NCI-H526 treated with DMSO at 0.1 percent for 48 hours (cell line): ENCODE measurements at places on chromosomes 5 and 9.

DNA sequence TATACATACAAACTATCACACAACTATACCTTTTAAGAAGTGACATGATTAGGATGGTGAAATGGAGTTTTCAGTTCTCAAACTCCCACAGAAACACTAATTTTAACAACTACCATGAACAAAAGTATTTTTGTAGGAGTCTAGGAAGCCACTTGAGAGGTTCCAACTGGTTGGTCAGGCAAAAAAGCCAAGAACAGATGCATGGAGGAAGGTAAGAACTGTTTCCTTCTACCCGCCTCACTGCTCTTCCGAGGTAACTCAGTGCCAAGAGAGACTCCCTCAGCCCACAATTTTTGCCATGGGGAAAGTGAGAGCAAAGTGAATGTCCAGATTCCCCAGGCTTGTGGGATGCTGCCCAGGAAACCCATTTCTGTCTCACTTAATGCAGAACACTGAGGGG is 15.7 kb downstream of the BTNL8 start:
- DNase-seq, result no peak

- no peak for DNase-seq
Observed at GRCh38 chr5:116358911-116359418, 215.7 kb downstream of the SEMA6A start.

GRCh38 chr5:142358648-142359047 is 33.8 kb upstream of the SPRY4 start:
- no peak for DNase-seq

DNA sequence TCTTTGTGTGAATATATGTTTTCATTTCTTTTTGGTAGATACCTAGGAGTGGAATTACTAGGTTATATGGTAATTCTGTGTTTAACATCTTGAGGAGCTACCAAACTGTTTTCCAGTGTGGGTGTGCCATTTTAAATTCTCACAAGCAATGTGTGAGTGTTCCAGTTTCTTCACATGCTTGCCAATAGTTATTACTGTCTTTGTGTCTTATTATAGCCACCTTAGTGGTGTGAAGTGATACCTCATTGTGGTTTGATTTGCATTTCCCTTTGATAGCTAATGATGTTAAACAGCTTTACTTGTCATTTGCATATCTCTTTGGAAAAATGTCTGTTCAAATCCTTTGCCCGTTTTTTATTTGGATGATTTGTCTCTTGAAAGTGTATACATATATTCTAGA is 513.0 kb downstream of the TMEM38B start:
- DNase-seq, result no peak

DNA sequence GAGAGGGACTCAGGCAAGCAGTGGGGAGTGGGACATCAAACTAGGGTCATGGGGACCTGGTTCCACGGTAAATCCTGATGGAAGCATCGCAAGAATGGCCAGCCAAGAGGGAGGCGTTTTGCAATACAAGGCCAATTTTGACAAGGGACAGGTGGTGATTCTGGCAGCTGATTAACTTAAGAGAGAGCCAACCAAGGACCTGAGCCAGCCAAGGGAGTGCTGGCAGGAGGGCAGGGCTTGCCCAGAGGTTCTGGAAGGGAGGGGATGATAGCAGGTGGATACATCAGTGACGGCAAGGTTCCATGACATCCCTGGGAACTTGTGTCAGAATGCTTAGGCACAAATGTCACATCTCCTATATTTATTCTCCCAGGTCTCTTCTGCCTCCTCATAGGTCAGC is 32.8 kb upstream of the PUM3 start:
- DNase-seq, result no peak

DNA sequence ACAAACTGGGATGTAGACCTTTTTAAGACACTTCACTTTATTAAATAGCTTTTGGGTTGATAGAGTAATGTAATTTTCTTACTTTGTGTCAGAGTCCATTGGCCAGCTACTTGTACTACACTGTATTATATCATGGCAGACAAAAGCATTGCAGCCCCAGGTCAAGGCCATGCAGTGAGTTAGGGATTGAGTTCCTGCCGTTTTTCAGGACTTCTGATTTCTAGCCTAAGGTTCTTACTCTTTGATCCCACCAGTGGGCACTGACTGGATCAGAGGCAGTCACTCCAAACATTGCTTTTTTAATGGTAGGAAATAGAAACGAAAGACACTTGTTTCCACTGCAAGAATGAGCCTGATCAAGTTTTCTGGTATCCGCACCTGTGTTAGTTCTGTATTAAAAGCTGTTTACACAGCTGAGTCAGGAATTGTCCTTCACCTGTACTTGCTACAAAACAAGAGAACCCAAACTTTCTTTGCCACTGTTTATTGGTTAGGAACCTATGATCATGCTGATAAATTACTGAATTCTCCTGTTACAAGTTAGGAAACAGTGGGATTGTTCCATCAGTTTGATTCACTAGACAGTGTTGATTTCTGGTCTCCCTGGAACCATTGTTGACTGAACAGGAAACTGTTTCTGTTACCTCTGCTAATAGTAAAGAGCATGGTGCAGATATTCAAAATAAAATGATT is 22.1 kb downstream of the LRRC70 start:
- no peak for DNase-seq

DNA sequence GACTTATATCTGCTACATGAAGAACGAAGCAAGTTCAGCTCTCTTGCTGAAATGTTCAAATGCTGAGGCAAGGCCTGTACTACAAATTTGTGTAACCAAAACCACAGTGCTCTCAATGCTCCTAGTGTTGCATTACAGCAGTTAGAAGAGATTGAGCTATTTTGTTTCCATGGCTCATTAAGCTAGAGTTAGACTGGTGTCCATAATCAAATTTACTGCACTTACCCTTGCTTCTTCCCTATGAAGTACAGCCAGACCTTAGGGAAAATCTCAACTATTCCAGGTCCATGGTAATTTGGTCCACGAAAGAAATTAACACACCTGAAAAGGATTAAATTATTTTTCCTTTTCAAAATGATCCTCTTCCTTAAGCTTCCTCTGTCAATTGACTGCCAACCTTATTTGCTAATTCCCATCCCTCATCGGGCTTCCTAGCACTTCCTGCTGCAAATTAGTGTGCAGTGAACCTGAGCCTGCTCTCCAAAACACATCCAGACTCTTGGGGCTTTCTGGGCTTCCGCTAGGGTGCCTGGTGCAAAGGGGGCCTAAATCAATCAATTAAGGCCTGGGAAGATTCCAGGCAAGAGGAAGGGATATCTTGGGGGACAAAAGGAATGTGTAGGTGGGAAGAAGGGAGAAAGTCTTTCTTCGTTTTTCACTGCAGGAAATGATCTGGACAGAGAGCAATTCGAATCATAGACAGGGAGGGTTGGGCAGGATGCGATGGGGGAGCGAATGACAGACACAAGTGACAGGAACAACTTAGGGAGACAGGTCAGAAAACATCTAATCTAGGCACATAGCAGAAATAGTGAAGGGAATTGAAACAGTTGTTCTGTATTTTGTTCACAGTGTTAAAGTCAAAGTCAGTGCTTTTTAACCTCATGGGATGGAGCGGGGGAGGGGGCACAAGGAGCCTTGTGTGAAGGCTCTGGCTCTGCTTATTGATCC is 542.4 kb downstream of the RAB3C start:
- DNase-seq, result peak; percentile 0

GRCh38 chr9:114247077-114247476 is 75.8 kb upstream of the ORM1 start:
- DNase-seq, result no peak

GRCh38 chr9:126203313-126203712 is 123.3 kb upstream of the MVB12B start:
- DNase-seq, result no peak

- peak; percentile 7 for DNase-seq
Observed at GRCh38 chr5:86968301-86968753, 299.4 kb upstream of the RASA1 start.

DNA sequence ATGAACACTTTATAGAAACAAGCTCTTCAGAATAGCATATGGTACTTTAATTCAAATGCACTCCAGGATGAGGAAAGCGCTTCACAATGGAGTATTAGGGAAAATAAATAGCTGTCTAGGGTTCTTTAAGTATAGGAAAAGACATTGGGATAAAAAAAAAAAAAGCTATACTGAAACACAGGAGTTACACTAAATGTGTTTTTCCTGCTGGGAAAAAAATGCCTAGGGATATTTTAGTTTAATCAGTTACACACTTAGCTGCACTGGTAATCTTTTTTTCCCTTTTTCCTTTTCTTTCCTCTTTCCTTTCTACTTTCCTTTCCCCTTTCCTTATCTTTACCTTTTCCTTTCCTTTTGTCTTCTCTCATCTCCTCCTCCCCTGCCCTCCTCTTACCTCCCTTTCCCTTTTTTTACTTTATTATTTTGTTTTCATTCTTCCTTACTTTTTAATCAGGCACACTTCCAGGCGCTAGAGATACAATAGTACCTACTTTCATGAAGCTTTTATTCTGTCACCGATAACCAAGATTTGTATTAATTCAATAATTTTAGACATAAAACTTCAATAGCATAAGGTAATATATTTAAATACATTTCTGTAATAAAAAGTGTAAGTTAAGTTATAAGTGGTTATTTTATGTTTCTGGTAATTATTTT is 758.7 kb downstream of the CDH18 start:
- no peak for DNase-seq

DNA sequence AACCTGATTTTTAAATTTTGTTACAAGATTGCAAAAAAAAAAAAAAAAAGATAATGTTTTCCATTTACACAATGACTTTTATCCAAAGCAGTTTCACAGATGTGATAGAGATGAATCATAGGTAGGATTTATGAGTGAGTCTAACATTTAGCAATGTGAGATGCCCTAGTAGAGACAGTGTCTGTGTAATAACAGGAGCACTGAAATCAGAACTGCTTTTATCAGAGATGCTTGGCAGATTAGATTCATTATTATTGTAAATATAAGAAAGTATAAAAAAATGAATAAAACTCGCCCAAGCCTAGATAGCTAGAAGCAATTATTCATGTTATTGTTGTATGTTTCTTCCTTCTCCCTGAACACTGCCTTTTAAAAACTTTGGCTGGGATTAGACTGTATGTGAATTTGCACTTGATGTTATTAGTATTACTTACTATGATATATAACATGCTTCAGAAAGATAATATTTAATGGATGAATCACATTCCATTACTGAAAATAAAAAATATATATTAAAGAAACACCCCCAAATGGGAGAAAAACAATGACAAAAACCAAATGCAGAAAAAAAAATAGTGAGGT is 567.3 kb upstream of the KLF4 start:
- DNase-seq, result no peak
